Stimulated activated CD4-positive, alpha-beta T cell treated with anti-CD3 and anti-CD28 coated beads, Interleukin-2, amount 100 ng/mL, for 24 hours (primary cell): ENCODE measurements at places on chromosomes 1 and 21.

- DNase-seq, result no peak
Measured at GRCh38 chr1:165610866-165611265, 20.2 kb upstream of the MGST3 start.

DNA sequence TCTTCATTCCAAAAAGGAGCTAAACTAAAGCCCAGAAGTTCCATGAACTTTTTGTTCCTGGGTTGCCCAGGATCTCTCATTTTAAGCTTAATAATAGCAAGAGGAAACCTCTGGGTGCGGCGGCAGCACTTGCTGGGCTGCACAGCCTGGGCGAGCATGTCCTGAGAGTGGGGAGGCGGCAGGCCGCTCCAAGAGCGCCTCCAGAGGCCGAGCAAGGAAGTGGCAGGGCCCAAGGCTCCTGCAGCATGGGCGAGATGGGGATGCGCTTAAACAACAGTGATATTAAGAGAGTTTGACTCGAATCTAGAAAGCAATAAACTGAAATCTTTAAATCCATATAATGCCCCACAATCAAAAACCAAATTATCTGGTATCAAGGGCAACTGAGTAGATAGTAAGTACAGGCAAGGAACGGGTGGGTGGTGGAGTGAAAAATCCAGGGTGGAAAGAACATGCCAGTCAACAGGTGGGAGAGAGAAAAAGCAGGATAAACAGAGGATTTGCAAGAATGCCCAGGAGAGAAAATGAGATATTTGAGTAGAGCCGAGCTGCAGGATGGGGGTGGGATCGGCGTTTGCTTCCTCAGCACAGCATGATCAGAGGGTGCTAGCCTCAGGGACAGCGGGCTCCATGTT lies 14.1 kb upstream of the TNR start:
- DNase-seq, result no peak

- DNase-seq, result no peak
Measured at GRCh38 chr1:201324821-201325677, 41.7 kb downstream of the PKP1 start.

- no peak for DNase-seq
Measured at GRCh38 chr21:40351006-40351405, 483.8 kb downstream of the PCP4 start.

- DNase-seq, result no peak
Measured at GRCh38 chr1:81366173-81366572, 434.6 kb upstream of the ADGRL2 start.

GRCh38 chr1:106897976-106898375 lies 158.5 kb upstream of the PRMT6 start:
- DNase-seq, result no peak

GRCh38 chr1:63967901-63968300 lies 194.1 kb downstream of the ROR1 start:
- no peak for DNase-seq

GRCh38 chr21:46039891-46040660 lies 57.8 kb upstream of the COL6A2 start:
- no peak for DNase-seq
